ENCODE measurements at places on chromosomes 13 and 19. TPM values are rescaled to one million over a fixed set of nuclear protein-coding genes. Genes with fewer than 3 reads are reported as not detected.

PPP1R13L gene
- total RNA-seq = 8.6 TPM

FFAR3 gene
- total RNA-seq = not detected

MRPL54 gene
- total RNA-seq = 49.6 TPM

NCAN gene
- total RNA-seq = not detected

ZNF491 gene
- 0.86 TPM for total RNA-seq
